Heart left ventricle (tissue), 16 donors: ENCODE measurements at places on chromosomes 3 and 15. TPM values are rescaled to one million over a fixed set of nuclear protein-coding genes. Genes with fewer than 3 reads are reported as not detected.

Gene PLSCR4
- polyA plus RNA-seq = 6.0 TPM

Gene TCAIM
- polyA plus RNA-seq = 26.2 TPM

Gene OR5K3
- not detected for polyA plus RNA-seq

Gene HMG20A
- 14.8 TPM for polyA plus RNA-seq

Gene ATP13A5
- not detected for polyA plus RNA-seq

Gene PRRT3
- polyA plus RNA-seq = 0.44 TPM

Gene SIN3A
- 17.7 TPM for polyA plus RNA-seq

Gene CA12
- 1.5 TPM for polyA plus RNA-seq

Gene IL5RA
- 0.03 TPM for polyA plus RNA-seq

Gene ITGA11
- polyA plus RNA-seq = 5.9 TPM

DNA sequence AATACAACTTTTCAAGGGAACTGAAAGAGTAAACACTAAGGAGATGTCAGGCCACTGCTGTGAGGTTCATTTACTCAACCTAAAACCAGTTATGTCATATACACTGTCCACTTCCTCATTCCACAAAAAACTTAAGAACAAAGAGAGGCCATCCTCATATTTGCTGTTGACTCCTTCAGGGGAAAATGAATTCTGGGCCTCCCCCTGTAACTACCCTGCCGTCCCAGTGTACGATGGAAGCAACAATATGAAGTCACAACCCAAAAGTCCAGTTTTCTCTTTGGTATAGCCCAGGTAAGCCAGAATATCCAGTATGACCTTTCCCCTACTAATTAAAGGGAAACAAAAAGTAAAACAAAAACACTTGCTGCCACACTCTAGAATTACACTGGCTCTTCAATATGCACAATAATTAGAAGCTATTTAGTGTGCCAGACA, 16.2 kb downstream of the CEP152 start:
- DNase-seq = no peak

- no peak for DNase-seq
Measured at GRCh38 chr3:188520466-188520865, 366.5 kb downstream of the LPP start.

DNA sequence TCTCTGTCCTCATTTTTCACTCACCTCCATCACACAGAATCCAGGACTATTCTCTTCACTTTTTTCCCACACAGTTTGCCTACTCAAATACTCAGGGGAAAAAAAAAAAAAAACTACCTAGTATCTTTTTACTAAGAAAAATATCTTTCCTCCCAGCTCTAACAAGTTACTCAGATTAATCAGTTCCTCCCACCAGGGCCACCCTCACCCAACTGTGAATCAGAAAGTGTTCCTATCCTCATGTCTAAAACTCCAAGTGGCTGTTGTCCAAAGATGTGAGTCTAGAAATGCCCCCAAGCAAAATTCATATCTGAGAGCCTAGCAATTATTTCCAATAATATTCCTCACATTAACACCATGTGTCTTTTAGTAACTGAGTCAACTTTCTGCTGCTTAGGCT, 268.0 kb downstream of the ERC2 start:
- DNase-seq = no peak

GRCh38 chr3:53122933-53123305, 7.3 kb downstream of the RFT1 start:
- DNase-seq = no peak

- DNase-seq = peak; percentile 53
Measured at GRCh38 chr15:75713338-75713895, 769 bp upstream of the CSPG4 start.

- DNase-seq = no peak
Measured at GRCh38 chr3:152672320-152672649, 162.6 kb upstream of the P2RY1 start.

DNA sequence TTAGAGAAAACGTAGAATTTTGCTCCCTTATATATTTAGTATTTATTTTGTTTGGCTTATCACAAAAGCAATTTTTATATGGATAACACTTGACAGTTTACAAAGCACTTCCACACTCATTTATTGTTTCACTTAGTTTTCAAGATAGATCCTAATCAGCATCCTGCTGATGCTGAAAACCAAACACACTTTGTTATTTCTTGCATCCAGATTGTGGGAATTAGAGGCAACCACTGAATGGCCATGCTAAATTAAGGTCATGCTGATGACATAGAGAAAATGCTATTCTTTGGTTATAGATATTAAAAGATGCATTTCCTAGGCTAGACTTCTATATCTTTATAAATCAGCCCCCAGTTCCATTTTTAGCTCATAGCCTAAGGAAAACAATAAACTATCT, 474.1 kb upstream of the KCNMB2 start:
- DNase-seq = no peak

- DNase-seq = peak; percentile 43
Measured at GRCh38 chr3:45170096-45170495, 23.9 kb upstream of the CDCP1 start.

- no peak for DNase-seq
Measured at GRCh38 chr3:129908417-129908816, 14.9 kb upstream of the TMCC1 start.

- DNase-seq = no peak
Measured at GRCh38 chr3:124439603-124440002, 290.6 kb upstream of the UMPS start.

DNA sequence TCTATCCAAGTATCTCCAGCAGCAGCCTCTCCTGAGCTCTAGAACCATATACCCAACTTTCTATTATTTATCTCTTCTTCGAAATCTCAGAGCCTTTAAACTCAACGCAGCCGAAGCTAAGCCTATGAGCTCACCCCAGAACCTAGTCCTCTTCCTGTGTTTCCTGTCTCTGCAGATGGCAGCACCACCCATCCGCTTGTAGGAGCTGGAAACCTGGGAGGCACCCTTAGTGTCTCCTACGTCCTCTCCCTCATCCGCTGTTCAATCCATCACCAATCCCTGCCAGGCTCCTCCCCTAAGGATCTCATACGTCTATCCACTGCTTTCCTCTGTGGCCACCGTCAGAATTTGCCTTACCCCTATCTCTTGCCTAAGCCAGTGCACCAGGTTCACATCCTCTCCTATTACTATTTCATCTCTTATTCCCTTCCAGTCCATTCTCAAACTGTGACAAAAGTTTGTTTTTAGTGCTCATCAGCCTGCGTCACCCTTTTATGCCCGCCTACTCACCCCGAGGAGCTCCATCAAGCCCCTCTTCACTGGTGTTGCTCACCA, 9.6 kb downstream of the VGLL4 start:
- peak; percentile 40 for DNase-seq

DNA sequence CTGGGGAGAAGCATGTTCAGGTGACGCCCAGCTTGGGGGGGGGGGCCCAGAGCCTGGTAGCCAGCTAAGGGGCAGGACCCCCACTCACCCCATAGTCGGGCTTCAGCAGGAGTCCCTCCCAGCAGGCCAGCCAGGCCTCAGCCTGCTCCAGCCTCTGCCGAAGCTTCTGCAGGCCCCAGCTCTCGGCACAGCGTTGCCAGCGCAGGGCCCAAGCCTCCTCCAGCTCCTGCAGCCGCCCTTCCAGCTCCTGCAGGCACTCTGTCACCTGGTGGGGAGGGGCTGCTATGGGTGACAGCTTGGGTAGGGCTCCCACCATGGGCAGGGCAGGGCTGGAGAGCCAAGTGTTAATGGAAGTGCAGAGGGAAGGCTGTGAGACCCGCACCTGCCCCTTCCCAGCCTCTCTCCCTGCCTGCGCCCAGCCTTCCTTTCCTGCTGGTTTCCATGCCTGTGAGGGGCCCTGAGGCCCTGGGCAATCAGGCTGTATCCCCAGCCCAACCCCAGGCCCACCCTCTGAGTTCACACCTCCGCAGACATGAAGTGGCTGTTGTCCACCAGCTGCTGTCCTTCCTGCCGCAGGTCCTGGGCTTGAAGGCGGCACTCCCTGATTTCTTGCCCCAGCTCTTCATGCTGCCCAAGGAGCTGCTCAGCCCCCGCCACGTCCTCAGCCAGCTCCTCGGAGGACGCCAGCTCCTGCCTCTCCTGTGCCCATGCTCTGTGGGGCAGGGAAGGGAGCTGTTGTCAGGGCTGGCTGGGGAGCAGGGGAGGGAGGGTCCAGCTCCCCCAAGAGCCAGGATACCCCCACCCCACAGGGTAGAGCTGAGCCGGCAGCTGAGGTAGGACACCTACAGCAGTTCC, 14.3 kb downstream of the PLA2G4B start:
- DNase-seq = no peak

GRCh38 chr3:196611761-196612483, 27.6 kb upstream of the NRROS start:
- DNase-seq = no peak

GRCh38 chr3:69809076-69809835, 70.0 kb downstream of the MITF start:
- no peak for DNase-seq

DNA sequence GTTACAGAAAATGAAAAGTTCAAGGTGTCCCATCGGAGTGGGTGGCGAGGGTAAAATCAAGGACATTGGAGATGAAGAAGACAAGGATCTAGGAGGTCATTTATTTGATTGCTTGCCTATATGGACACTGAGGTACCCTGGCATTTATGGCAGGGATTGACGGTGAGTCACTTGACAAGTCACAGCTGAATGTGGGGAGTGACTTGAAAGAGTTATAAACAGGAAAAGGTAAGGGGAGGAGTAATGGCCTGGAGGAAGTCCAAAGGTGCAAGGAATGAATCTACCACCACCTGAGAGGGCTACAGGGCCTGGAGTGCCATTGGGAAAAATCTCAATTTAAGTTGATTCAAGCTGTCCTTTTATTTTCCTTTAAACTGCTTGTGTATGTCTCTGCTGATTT, 11.8 kb upstream of the SGO1 start:
- DNase-seq = no peak

DNA sequence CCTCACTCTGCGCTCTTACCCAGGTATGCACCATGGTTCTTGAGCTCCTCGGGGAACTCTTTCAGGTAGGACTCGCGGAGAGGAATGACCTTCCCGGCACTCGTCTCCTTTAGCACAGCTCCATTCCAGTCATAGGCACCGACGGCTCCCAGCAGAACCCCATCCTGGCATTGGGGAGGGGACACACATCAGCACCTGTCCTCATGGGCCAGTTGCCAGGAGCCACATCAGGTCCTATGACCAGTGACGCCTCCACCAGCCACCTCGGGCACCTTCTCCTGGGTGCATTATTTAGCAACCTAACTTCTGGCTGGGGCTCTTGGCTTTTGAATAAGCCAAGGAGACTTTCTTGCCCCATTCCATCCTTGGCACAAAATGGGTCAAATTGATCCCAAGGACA, 61.9 kb downstream of the FEM1B start:
- DNase-seq = no peak

DNA sequence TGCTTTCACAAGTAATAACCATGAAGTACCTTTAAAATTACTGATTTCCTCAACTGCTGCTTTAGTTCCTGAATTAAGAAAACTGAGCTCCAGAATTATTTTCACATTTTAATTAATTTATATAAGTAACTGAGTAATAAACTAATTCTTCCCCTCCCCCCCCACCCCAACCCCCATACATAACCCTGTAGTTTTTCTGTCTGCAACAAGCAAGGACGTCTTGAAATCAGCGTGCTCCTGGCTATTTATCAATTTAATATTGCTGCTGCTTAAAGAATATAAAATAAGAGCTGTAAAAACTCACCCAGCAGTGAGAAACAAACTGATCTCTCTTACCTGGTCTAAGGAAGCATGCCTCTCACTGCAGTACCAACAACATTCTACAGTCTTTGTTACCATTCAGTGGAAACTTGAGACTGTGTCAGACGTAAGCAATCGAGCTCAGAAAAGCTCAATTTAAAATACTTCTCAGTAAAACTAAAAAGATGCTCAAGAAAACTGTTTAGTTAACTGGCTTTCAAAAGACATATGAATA, 121.0 kb downstream of the TFDP2 start:
- DNase-seq = no peak

DNA sequence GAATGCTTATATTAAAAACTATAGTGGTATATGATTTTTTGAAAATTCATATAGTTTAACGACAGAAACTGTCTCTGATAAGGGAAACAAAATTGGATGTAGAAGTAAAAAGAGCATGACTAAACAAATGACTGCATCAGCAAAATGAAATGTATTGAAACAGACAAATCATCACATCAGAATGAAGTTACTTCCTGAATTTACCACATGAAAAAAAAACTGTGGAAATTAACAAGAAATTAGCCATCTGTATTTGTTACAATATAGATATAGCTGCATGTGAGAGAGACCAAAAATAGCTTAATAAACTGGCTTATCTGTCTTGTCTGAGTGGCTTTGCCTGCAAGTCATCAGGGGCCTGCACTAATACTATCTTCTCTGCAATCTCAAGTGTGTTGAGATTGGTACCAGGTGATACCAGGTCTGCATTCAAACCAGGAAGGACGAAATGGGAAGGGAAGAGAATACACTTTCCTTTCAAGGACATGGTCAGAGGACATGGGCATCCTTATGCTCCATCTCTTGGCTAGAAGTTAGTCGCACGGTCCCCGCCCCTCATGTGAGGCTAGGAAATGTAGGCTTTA, 388.7 kb downstream of the GRM7 start:
- no peak for DNase-seq

DNA sequence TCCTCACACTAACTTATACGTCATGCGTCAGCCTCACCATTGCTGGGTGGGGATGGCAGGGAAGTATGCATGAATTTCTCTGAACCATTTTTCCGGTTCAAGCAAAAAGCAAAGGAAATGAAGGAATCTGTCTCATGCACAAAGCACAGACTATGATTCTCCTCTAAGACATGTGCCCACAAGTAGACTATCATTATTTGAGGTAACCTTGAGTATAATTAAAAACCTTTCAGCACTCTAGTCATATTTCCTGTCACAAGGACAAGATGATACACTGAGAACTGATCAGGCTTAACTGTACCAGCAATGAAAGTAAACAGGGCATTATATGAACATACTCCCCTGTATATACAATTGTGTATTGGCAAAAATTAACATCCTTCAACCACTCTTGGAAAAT, 56.7 kb upstream of the TSC22D2 start:
- no peak for DNase-seq

- DNase-seq = no peak
Measured at GRCh38 chr3:183172051-183172639, 9.6 kb upstream of the LAMP3 start.

DNA sequence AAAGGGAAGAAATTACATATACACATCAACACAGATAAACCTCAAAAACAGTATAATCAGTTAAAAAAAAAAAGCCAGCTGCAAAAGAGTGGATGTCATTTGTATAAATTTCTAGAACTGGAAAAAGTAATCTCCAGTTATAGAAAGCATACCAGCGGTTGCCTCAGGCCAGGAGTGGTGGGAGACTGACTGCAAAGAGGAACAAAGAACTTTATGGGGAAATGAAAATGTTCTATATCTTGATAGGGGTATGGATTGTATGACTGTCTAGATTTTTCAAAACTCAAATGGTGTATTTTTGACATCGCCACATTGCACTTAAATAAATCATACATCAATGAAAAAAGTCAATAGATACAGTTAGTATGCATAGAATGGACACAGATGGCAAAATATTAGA, 241.6 kb downstream of the SCAPER start:
- no peak for DNase-seq

GRCh38 chr3:125374501-125374995, 577 bp downstream of the ZNF148 start:
- peak; percentile 39 for DNase-seq

DNA sequence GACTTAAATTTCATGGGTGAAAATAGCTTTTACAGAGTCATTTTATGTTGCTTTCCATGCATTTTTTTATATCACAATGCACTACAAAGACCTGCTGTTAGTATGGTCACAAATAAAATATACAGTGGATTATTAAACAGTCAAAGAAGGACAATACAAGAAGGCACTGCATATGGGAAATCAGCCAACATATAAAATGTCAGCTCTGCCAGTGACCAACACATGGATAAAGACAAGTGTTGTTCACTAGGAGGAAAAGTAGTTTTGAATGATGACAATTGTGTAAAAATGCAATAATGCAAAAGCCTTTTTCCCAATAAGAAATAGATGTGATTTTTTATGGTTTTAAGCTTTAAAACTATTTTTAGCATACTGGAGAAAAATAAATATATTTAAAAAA, 425.3 kb upstream of the CBLB start:
- DNase-seq = no peak
